T-cell (primary cell): ENCODE measurements at places on chromosomes 4 and X. TPM values are rescaled to one million over a fixed set of nuclear protein-coding genes. Genes with fewer than 3 reads are reported as not detected.

Gene CAMK2D
- total RNA-seq, result 35.4 TPM

Gene EDA2R
- total RNA-seq, result 0.92 TPM

Gene ARX
- not detected for total RNA-seq

Gene SPANXD
- not detected for total RNA-seq

Gene EDNRA
- not detected for total RNA-seq

Gene CTAG1A
- not detected for total RNA-seq

Gene ADGRG2
- total RNA-seq, result not detected

Gene CHIC2
- 40.5 TPM for total RNA-seq

Gene TSPAN6
- total RNA-seq, result 0.91 TPM

Gene SOWAHD
- total RNA-seq, result 2.2 TPM

Gene PSAPL1
- not detected for total RNA-seq

Gene BGN
- 0.30 TPM for total RNA-seq

Gene FGFBP2
- 23.3 TPM for total RNA-seq

Gene SULT1E1
- total RNA-seq, result not detected

Gene HTN3
- total RNA-seq, result not detected

Gene ZCCHC18
- total RNA-seq, result 2.7 TPM

Gene EXOC1L
- not detected for total RNA-seq

Gene MAGEB10
- not detected for total RNA-seq

Gene GTPBP6
- 112 TPM for total RNA-seq

Gene PDE5A
- 1.6 TPM for total RNA-seq

Gene ATP1B4
- total RNA-seq, result not detected

Gene SCML2
- total RNA-seq, result 0.85 TPM

Gene HTN1
- not detected for total RNA-seq

Gene NKX3-2
- total RNA-seq, result not detected

Gene PLA2G12A
- total RNA-seq, result 20.6 TPM

Gene PAGE2
- not detected for total RNA-seq

Gene NXF2
- total RNA-seq, result not detected

Gene PDCL2
- not detected for total RNA-seq

Gene SHROOM2
- 0.06 TPM for total RNA-seq

Gene DCX
- not detected for total RNA-seq
